MV-4-11 (cell line): ENCODE measurements at places on chromosomes 3 and 15.

DNA sequence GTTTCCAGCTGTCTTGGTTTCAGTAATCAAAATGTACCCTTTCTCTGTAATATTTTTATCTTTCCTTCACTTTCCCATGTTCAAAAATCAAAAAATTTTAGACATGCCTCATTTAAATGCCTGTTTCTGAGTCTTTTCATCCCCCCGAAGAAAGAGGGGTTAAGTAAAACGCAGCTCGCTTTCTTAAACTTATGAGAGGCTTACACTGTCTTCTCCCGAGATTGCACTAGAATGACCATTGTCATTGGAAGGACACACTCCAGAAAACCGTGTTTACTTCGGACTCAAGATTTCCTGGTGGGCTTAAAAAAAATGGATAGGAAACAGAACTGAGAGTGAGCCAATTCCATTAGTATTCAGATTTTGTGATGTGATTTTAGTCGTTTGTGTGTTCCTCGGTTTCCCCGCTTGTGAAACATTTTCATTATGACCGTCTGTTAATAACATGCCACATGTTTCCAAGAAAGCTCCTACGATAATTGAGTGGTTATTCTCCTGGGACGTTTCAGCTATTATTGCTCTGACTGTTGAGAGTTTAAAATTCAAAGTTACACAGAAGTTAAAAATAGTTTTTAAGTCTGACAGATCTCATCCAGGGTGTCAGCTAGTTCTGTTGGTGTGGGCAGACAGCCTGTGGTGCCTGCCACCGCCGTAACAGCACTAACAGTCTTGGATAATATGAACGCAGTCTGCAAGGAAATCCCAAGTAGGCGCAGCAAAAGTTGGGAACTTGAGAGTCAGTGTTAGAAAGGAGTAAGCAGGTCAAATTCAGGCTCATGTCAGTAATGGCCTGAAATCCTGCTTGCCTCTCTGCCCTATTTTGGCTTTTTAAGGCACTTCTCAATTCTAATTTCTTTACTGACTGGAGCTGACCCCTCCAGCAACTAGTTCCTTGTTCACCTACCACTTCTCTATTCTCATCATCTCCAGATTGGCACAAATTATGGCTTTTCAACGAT, 1.5 kb downstream of the CRYBG3 start:
- peak; percentile 49 for DNase-seq

- no peak for DNase-seq
These were observed 20.7 kb downstream of the RAP2B start for GRCh38 chr3:153182501-153183293.

- DNase-seq: no peak
These were observed 52.3 kb upstream of the ADAMTS9 start for GRCh38 chr3:64739971-64740631.

DNA sequence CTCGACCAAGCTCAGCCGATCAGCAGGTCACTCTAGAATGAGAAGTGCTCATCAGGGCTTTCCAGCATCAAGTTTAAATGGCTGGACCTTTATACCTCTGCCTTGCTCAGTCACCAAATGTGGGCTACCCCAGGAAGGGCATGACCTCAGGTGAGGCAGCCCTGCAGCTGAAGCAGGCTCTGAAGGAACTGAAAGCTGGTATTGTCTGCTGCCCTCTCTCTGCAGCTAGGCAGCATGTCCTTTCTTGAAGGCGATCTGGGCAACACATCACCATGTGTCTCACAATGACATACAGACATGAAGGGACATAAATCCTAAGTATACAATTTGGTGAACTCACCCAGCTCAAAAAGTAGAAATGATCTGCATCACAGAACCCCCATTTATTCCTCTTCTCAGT, 38.7 kb upstream of the ARID3B start:
- DNase-seq: peak; percentile 58

- DNase-seq: no peak
These were observed 287.5 kb upstream of the ROBO1 start for GRCh38 chr3:80055306-80055705.

- no peak for DNase-seq
These were observed 94.5 kb upstream of the MYZAP start for GRCh38 chr15:57496946-57497869.

DNA sequence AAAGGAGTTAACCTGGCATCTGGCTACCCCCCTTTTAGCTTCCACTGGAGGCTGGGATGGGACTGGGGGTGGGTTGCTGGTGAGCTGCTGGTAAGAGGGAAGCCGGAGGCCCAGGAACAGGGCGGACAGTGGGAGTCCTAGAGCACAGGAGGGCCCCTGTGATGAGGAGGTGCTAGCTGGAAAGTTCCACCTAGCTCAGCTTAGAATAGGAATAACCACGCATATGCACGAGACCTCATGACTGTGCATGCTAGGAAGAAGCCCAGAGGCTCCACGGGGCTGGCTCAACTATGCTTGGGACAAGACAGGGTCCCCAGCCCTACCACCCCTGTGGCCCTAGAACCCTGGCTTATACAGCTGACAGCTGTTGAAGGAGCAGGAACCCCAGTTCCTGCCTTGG, 34.1 kb downstream of the LINGO1 start:
- DNase-seq: no peak

DNA sequence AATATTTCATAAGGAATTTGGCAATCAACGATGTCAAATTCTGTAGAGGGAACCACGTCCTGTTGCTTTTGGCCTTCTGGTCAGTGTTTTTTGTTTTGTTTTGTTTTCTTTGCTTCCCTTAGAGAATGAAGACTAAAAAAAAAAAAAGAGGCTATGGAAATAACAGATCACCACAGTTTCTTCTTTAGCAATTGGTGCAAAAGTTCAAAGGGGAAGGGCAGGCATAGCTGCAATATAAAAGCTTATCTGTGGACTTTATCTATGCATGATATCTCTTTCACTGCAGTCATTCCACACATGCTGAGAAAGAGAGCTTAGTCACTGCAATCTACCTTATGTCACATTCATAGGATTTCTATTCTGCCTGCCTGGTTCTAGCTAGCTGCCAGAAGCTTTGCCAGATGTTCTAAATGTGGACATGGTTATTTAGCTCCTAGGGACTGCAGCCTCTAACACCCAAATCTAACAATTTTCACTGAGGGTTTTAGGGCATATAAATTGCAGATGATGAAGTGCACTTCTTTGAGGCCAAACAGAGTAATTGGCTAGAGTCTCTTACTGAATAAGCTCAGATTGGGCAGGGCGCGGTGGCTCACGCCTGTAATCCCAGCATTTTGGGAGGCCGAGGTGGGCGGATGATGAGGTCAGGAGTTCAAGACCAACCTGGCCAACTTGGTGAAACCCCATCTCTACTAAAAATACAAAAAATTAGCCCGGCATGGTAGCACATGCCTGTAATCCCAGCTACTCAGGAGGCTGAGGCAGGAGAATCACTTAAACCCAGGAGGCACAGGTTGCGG, 637.2 kb downstream of the NTRK3 start:
- DNase-seq: peak; percentile 59
